Bronchial smooth muscle cell (primary cell): ENCODE measurements at places on chromosomes 5 and 9. TPM values are rescaled to one million over a fixed set of nuclear protein-coding genes. Genes with fewer than 3 reads are reported as not detected.

Gene DBH
- not detected in 2 replicates for total RNA-seq

Gene TICAM2
- total RNA-seq = 3.0 and 4.1 TPM in 2 replicates

Gene LPAR1
- total RNA-seq = 159 and 450 TPM in 2 replicates

Gene PCDHGB7
- total RNA-seq = 5.2 and 9.9 TPM in 2 replicates

Gene PCDHGA8
- total RNA-seq = 3.5 and 4.4 TPM in 2 replicates

Gene CDC20B
- total RNA-seq = 0.09 TPM in 1 of 2 replicates, not detected in the other
